ENCODE measurements at places on chromosomes 2 and 18.

GRCh38 chr2:232929303-232930058 is 59.4 kb downstream of the SNORC start:
- DNase-seq, result no peak
- H3K36me3 ChIP-seq, result no peaks in the 10 kb centered on the region
- peaks cover 39% of the 10 kb centered on the region for H3K27me3 ChIP-seq
- H3K4me3 ChIP-seq, result no peak overlapping the region
- H3K4me1 ChIP-seq, result peaks cover 11% of the 10 kb centered on the region
- H3K27ac ChIP-seq, result no peak overlapping the region

- no peak overlapping the region for H3K27ac ChIP-seq
- no peak for DNase-seq
- no peaks in the 10 kb centered on the region for H3K27me3 ChIP-seq
- H3K4me1 ChIP-seq, result no peaks in the 10 kb centered on the region
- no peak overlapping the region for H3K4me3 ChIP-seq
Measured at GRCh38 chr2:19843992-19844515, 57.7 kb downstream of the TTC32 start.

GRCh38 chr2:179263015-179263414 is 1.6 kb downstream of the SESTD1 start:
- no peaks in the 10 kb centered on the region for H3K4me1 ChIP-seq
- no peak overlapping the region for H3K27ac ChIP-seq
- no peaks in the 10 kb centered on the region for H3K27me3 ChIP-seq
- H3K36me3 ChIP-seq, result no peaks in the 10 kb centered on the region

DNA sequence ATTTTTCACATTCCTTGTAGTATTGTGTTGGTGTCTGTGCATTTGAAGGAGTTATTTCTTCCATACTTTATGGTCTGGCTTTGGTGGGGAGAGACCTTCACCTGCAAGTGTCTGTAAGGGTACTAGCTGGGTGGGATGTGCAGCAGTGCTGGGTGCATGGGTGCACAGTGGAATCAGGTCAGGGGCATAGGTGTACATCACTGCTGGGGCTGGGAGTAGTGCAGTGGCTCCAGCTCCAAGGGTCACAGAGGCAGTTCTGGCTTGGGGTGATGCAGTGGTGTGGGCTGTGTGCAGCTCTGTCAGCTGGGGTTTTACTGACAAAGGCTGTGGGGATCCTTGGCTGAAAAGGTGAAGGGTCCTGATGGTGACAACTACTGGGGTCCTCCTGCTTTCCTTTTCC is 44.8 kb downstream of the CCDC148 start:
- no peaks in the 10 kb centered on the region for H3K36me3 ChIP-seq
- no peaks in the 10 kb centered on the region for H3K27me3 ChIP-seq
- no peak overlapping the region for H3K27ac ChIP-seq
- H3K4me1 ChIP-seq, result no peaks in the 10 kb centered on the region
- H3K4me3 ChIP-seq, result no peak overlapping the region

- peak within 1 kb of the TSS; percentile 86 for H3K4me3 ChIP-seq
- DNase-seq, result peak; percentile 93
- no peaks in the 10 kb centered on the region for H3K27me3 ChIP-seq
Measured at GRCh38 chr2:75646583-75647425, at the start of gene MRPL19. Gene MRPL19 (plus strand): TSS chr2:75646783. CDS start chr2:75646808, 25 bp downstream.

GRCh38 chr18:58540381-58540943 is 88.4 kb downstream of the ALPK2 start:
- no peak for DNase-seq
- no peak overlapping the region for H3K4me3 ChIP-seq
- no peaks in the 10 kb centered on the region for H3K36me3 ChIP-seq
- no peak overlapping the region for H3K27ac ChIP-seq

DNA sequence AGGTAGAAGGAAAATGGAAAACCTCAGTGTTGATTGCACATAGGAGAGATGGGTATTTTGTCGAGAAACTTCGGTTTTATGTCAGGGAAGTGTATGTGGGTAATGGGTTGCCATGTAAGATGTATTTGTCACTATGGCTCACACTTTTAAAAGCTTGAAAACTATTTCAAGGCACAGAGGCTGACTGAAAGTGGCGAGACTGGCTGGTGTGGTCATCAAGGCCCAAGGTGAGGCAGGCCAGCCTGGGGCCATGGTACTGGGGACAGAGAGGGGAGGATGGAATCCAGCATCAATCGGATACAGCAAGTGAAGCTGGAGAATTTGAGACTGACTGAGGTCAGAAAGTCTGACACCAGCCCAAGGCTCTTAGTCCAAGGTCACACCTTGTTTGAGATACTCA is 77.2 kb upstream of the MCFD2 start:
- H3K4me3 ChIP-seq, result no peak overlapping the region
- DNase-seq, result no peak
- no peak overlapping the region for H3K27ac ChIP-seq
- H3K4me1 ChIP-seq, result peaks cover 30% of the 10 kb centered on the region

Data from spleen (tissue), 13 donors.